ENCODE measurements at places on chromosomes 7 and 10.

GRCh38 chr10:35640951-35641675, 983 bp downstream of the FZD8 start:
- DNase-seq: no peak

- DNase-seq: no peak
These were observed 109.4 kb upstream of the GPR26 start for GRCh38 chr10:123556736-123557135.

- no peak for DNase-seq
These were observed 86.3 kb downstream of the PALS2 start for GRCh38 chr7:24659505-24659904.

- DNase-seq: no peak
These were observed at the start of gene DYNC1I1 for GRCh38 chr7:95772298-95772770. Gene DYNC1I1, plus strand, starts transcription at chr7:95772554. Its CDS starts 32,176 bp downstream, at chr7:95804730.

GRCh38 chr7:36280840-36281812, 108.5 kb upstream of the ANLN start:
- DNase-seq: no peak

- no peak for DNase-seq
These were observed 233.6 kb downstream of the PRPF18 start for GRCh38 chr10:13820119-13820963.

- no peak for DNase-seq
These were observed 40.3 kb upstream of the TNPO3 start for GRCh38 chr7:129095258-129095657.

GRCh38 chr7:133590795-133591194, 337.9 kb downstream of the EXOC4 start:
- DNase-seq: no peak

- no peak for DNase-seq
These were observed 24.7 kb downstream of the ANTXRL start for GRCh38 chr10:46311501-46311951.

DNA sequence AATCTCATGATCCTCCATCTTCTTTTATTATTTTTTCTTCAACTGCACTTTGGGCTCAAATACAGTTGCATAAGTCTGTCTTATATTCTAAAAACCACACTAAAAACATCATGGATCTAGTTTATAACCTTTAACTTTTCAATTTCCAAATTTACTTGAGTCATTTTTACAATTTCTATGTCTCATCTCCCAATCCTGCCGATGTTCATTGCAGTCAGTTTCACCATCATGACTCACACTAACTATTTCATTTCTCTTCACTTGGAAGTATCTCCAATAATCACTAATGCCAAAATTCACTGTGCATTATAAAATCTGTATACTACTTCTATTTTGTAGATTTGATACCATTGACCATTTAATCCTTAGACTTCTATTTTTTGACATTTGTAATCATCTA, 806.9 kb upstream of the SORCS1 start:
- DNase-seq: no peak

DNA sequence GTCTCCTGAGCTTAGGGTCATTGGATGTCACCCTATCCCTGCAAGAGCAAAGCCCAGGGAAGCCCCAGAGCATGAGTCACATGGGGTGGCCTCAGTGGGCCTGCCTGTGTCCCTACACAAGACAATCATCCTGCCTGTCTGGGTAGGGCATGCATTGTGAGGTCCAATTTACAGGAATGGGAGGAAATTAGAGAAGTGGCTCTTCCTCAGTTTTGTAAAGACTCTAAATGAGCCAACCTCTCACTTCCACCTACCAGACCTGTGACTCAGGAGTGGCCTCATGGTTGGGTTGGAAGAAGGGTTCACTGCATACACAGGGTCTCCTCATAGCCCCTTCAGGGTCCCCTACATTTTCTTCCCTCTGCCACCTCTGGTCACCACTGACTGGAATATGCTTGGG, 43.6 kb upstream of the SMNDC1 start:
- no peak for DNase-seq

DNA sequence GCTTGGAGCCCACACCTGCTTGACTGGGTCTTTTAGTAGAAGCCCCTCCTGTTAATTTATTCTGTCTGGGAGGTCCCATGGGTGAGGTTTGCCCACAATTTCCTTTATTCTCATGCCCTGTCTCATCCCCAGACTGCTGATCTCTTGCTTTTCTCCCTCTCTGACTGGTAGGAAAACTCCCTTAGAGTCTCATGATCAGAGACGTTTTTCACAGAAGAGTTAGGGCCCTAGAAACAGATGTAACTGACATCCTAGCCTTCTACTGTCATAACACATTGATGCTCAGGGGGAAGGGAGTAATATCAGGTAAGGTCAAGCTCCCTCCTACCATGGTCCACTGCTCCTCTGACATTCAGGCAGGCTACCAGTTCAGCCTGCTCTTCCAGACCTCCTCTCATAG, 43.7 kb upstream of the WASL start:
- no peak for DNase-seq

GRCh38 chr7:34841326-34841725, 183.3 kb downstream of the NPSR1 start:
- no peak for DNase-seq

GRCh38 chr7:43727494-43727893, 1.8 kb downstream of the COA1 start:
- no peak for DNase-seq

GRCh38 chr7:107023522-107024151, 20.9 kb upstream of the PRKAR2B start:
- DNase-seq: no peak

DNA sequence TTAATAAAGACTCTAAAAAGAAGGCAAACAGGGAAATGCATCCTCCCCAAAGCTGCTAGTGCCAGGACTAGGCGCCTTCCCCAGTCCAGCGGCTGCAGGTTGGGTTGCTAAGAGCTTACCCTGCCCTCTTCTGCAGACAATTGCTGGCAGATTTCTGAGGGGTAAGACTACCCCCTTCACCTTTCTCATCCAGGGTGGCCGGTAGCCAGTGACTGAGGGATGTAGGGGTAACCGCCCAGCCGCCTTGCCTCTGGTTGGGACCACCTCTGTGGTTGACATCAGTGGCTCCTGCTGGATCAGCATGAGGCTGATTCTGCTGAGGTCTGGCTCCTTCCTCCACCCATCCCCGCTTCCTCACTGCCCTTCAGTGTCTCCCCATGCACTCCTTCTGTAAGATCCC, 71.2 kb downstream of the ADCYAP1R1 start:
- DNase-seq: no peak

DNA sequence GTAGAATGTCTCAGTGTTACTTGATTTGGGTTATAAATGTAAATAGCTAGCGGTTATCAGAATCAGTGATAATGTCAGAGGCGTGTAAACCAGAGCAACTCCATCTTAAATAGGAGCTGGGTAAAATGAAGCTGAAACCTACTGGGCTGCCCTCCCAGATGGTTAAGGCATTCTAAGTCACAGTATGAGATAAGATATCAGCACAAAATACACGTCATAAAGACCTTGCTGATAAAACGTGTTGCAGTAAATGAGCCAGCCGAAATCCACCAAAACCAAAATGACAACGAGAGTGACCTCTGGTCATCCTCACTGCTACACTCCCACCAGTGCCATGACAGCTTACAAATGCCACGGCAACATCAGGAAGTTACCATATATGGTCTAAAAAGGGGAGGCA, 172.3 kb downstream of the CHRM2 start:
- DNase-seq: no peak

GRCh38 chr10:11798845-11799735, 24.1 kb upstream of the PROSER2 start:
- no peak for DNase-seq

GRCh38 chr7:112010994-112011393, 195.2 kb downstream of the DOCK4 start:
- DNase-seq: no peak

DNA sequence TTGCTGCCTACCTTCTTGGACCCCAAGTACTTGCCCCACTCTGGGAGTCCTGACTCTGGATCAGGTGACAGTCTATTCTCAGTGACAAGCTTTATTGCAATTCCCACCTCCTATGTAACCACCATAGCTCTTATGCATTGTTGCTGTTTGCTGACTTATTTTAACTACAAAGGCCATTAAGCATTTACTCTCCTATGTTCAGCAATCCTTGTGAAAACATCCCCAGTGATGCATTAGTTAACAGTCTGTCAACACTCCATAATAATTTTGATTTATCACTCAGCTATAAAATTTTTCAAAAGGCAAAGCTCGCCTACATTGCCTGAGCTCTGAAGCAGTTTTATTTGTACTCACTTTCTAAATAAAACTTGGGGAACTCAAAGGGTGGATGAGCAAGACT, 871.8 kb upstream of the SORCS1 start:
- DNase-seq: no peak

All from hematopoietic multipotent progenitor cell treated with erythropoietin and hydrocortisone succinate and interleukin-3 and kit ligand, for 17 days (in vitro differentiated cells).